Substantia nigra (tissue), 51 donors: ENCODE measurements at places on chromosomes 6 and 20.
A peak's percentile ranks its signal among the peaks of the same experiment; 100 is the strongest.

DNA sequence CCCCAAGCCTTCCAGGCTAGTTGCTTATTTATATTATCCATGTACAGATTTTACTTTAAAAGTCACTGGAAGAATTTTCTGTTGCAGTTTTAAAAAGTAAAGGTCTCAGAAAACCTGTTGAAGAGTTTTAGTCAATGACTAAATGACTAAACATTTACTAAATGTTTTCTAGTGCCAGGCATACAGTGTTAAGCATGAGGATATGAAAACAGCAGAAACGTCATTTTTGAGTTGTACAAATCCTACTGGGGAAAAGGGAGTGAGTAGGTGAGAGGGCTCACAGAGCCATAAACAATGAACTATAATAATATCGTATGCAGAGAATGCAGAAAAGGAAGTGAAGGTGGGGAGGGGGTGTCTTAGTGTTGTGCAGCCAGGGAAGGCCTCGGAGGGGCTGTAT lies 66.3 kb downstream of the MAN1A1 start:
- DNase-seq: no peak

GRCh38 chr6:9233686-9234085 lies 798.3 kb upstream of the SLC35B3 start:
- DNase-seq: no peak

DNA sequence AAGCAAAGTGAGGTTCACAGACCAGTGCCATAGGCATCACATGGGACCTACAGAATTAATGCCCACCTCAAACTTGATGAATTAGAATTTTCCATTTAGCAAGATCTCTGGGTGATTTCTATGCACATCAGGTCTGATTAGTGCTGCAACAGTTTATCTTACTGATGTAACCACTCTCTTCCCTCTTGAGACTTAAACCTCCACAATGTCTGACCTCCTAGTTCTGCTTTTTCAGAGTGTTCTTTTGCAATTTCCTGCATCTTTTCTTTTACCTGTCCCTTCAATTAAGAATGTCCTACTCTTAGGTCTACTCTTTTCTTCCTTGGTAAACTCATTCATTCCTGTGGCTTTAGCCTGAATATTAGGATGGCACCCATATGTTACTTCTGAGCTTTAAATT lies 615.3 kb downstream of the TFAP2A start:
- DNase-seq: no peak

DNA sequence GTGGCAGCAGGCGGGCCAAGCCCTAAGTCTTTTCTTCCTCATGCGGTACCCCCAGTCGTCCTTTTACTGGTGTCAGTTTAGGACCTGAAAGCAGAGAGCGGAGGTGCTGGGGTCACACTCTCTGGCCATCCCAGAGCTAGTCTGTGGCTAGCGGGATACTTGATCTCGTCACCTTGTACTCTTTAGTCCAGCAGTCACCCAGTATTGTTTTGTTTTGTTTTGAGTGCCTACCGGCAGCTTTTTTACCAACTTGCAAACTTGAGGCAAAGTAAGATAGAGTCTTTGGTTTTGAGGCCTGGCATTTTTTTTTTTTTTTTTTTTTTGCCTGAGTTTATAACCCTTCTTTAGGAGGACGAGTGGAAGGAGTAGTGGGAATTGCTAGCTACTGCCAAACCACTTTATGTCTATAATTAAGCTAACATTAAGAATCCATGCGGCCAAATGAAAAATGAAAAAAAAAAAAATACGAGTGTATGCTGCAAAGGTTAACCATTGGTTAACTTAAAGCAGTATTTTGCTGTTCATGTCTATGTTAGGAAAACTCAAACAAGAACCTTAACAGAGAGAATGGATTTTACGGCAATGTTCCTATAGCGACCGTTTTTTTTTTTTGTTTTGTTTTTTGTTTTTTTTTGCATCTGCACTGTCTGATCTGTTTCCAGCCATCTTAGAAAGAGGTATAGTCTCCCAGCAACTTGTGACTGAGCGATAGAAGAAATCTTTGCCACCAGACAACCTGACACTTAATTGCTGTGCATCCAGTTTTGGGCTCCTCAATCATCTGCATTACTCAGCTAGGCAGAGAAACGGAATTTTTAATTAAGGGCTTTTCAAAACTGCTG lies 56.9 kb downstream of the FAM217A start:
- no peak for DNase-seq

GRCh38 chr20:37376791-37377190 lies 30.9 kb downstream of the SRC start:
- no peak for DNase-seq

DNA sequence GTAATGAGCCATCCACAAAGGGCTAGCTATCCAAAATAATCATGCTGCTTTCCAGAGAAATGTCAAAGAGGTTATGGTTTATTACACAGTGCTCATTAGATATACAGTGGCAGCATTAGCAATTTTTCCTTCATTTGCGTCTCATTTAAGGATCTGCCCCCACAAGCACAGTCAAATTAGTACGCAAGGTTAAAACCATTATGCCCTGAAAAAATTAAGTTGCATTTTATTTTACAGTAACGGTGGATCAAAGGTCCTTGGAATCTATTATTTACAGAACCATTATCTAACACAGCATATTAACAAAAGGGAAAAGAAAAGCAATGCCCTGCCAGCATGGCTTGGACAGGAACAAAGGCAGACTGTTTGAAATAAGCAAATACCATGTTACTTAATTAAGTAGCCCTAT lies 144.8 kb downstream of the PDSS2 start:
- no peak for DNase-seq

DNA sequence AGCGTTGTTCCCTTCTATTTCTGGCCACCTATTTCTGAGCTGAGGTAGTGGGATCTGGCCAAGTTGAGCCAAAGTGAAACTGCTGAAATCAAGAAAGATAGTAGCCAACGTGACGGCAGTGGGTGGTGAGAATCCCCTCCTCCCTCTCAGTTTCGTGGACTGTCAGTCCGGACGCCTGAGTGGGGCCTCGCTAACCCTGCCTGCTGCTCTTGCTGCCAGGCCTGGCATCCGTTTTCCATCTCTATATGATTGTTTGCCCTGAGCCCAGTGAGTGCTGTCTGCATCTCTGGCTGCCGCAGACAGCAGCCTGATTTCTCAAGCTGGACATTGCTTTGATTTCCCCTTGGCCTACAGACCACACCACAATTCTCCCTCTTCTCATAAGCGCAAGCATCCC lies 23.5 kb upstream of the PAX1 start:
- DNase-seq: no peak

DNA sequence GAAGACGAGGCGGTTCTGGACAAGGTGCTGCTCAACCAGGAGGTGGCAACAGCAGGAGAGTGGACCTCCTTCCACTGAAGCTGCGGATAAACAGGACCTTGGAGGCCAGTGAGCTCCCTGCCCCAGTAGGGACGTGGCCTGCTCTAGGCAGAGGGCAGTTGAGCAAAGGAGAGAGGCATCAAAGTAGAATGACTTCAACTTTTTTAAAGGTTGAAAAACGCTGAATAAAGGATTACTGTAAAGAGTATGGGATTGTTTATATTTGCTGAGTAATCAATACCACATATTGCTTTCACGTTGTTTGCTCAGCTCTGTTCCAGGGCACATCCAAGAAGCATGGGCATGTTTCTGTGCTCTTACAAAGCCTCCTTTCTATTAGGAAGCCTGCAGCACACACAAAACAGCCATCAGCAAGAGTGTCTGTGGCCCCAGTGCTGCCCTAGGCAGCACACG lies 48.1 kb downstream of the ERMARD start:
- peak; percentile 14 for DNase-seq

DNA sequence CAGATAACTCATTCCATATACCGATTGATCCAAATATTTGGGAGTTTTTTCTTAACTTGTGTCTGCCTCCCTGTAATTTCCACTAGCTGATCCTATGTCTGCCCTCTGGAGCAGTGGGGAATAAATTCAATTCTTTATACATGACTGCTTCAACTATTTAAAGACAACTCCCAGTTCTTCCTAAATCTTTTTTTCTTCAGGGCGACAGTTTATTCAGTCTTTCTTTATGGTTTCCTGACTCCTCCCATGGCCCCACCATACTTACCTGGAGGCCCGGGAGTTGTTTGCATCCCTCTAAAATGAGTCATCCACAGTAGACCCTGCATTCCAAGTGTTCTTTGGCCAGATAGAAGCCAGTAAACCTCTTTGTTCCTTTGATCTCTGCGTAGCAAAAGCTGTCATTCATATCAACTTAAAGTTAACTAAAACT lies 73.6 kb downstream of the LCA5 start:
- DNase-seq: no peak

DNA sequence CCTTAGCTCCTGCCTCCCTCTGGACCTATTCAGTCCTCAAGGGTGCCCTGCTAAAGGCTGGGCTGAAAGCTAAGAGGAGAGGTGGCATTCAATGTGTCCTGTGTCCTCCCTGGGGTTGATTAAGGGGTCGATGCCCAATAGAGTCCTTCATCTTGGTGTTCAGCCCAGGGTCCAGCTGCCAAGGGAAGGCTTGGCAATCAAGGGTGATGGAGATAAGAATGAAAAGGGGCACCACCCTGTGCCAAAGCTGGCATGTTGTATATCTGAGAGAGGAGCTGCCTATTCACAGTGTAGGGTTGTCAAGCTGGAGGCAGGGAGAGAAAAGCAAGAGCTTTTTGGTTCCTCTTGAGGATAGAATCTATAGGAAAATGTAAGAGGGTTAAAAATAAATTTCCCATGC lies 12.3 kb downstream of the C20orf173 start:
- DNase-seq: no peak

DNA sequence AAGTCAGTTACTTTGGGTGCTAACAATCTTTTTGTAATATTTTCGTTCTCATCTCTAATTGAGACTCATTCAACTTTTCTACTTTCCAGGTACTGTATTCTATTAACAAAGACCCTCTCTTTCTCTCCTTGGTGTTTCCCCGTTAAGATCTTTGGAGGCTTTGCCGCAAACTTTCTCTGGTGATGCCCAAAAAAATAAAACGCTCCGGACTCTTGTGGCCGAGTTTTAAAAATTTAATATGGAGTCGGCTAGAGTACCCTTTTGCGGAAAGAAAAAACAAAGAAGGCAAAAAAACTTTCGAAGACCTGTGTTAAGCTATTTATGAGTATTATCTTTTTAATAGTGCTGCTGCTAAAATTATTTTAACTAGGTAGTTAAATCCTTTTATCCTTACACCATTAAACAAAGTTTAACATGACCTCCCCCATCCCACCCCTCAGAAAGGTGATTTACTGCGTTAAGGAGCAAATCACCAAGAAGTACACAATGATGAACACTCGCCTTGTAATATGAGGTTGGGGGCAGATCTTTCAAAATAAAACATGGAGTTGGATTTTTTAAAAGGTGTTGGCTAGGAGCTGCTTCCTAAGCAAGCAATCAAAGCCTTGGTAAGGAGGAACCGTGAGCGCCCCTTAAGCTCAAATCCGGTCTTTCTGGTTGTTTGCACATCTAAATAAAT lies 10.0 kb downstream of the SIM1 start:
- DNase-seq: no peak

DNA sequence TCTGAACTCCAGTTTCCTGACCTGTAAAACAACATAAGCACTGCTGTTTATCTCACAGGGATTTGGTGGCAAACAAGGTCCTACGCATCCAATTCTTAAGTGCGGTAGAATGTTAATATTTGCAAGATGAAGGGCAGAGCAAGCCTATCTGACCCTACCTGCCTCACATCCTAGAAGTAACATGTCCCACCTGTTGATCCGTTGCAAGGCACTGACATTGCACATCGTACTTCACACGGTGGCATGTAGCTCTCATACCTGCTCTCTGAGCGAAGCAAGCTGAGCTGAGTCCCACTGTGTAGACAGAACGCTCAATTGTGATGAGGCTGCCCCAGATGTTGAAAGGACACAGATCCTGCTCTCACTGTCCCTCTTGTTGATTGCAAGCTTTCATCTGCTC lies 154.7 kb upstream of the PDE10A start:
- DNase-seq: no peak

DNA sequence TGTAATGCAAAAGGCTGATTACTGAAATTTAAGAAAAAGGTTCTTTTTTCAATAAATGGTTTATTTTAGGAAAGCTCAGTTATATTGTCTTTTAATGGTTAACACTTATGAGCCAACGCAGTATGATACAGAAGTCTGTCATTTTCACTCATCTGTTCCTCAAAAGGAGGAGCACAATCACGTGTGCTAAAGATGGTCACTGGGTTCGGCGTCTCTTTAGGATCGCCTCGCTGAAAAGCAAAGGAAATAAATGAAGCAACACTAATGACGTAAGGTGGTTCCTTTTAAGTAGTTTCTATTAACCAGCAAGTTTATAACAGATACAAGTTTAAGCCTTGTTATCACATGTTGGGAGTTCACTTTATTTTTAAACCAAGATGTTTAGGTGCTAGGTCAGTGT lies 125.7 kb downstream of the MAP3K4 start:
- no peak for DNase-seq

DNA sequence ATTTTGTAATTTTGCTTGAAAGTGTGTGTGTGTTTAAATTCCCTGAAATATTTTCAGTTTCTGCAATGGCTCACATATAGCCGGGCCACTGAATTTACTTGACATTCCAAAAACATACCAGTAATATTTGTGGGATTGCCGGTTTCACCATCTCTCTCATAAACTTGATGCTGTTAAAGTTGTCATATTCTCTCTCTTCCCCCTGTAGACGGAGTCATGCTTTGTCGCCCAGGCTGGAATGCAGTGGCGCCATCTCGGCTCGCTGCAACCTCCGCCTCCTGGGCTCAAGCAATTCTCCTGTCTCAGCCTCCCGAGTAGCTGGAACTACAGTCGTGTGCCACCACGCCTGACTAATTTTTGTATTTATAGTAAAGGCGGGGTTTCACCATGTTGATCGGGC lies 122.1 kb downstream of the TIAM2 start:
- no peak for DNase-seq

GRCh38 chr6:131191590-131191989 lies 56.3 kb downstream of the AKAP7 start:
- no peak for DNase-seq

DNA sequence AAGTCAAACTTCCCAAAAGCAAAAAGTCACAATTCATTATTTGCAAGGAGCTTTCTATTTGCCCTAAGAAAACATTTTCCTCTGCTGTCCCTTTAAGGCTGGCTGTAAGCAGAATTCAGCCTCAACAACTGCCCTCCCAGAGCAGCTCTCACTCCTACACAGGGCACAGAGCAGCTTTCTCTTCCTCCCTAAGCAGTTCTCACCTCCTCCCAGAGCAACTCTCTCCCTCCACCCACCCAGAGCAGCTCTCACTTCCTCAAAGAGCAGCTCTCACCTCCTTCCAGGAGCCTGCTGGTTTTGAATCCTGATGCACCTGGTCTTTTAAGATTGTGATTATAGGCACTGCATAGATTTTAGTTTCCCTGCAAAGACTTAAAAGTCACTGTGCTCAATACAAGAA lies 120.6 kb upstream of the TMEM181 start:
- no peak for DNase-seq

DNA sequence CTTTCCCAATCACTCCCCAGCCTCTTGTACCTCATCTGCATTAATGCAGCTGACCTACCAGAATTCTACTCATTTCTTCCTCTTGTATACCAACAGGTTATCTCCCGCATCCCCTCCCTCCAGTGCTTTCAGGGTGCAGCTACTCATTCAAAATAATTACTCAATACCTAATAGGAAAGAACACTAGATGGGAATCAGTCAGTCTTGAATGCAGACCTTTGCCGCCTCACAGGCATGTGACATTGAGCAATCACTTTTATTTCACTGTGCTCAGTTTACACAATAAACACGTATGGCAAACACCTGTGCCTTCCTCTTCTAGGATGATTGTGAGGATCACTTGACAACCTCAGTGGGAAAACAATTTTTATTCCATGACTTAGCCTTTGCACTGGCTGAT lies 13.3 kb downstream of the ZSCAN31 start:
- no peak for DNase-seq

- DNase-seq: no peak
These were observed 299.8 kb downstream of the CD83 start for GRCh38 chr6:14417377-14417776.

- no peak for DNase-seq
These were observed 38.7 kb downstream of the YTHDF1 start for GRCh38 chr20:63177134-63177784.

- DNase-seq: no peak
These were observed 18.1 kb downstream of the KCNK5 start for GRCh38 chr6:39211183-39211582.
